ENCODE measurements at places on chromosomes 4 and X.

DNA sequence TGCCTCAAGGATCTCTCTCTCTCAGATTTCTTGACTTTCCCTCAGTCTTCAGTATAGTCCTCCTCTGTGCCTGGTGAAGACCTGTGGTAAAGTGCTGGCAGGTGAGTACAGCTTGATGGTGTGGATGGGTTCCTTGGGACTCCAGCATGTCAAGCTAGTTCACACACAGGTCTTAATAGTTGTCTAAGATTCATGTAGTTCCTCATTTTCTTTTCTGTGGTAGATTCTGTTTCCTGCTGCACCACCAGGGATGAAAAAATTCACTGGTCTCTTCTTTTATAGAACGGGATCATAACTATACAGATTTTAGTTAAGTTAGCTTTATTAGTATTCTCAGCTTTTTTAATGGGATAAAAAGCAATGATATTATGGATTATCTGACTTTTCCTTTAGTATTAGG lies 32.5 kb upstream of the PAQR3 start:
- no peak for DNase-seq

GRCh38 chrX:128518508-128518907 lies 466.3 kb upstream of the ACTRT1 start:
- DNase-seq: peak; percentile 3

- DNase-seq: no peak
Measured at GRCh38 chrX:10576186-10576585, 44.2 kb downstream of the MID1 start.

DNA sequence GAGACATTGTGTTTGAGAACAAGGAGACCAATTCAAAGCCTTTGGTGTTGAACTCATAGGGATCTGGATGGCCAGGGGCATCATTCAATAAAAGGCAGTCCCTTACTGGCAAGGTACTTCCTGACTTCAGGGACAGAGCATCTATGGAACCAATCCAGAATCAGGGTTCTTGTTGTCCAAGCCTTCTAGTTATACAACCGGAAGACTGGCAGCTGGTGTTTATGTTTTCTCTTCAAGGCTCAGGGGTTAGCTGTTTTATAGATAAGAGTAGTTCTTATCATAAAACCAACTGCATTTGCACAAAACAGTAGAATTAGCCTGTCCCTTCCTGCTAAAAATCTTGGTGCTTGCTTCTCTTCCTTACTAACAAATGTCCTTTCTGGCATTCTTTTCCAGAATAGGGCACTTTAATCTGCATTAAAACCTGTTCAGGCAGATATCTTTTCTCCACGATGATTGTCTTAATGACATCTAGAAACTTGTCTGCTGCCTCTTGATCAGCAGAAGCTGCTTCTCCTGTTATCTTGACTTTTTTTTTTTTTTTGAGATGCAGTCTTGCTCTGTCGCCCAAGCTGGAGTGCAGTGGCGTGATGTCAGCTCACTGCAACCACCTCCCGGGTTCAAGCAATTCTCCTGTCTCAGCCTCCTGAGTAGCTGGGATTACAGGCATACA lies 38.4 kb upstream of the ARHGEF6 start:
- no peak for DNase-seq

- no peak for DNase-seq
Measured at GRCh38 chrX:110175146-110175545, 142.7 kb downstream of the AMMECR1 start.
